ENCODE measurements at places on chromosomes 5 and 9.

DNA sequence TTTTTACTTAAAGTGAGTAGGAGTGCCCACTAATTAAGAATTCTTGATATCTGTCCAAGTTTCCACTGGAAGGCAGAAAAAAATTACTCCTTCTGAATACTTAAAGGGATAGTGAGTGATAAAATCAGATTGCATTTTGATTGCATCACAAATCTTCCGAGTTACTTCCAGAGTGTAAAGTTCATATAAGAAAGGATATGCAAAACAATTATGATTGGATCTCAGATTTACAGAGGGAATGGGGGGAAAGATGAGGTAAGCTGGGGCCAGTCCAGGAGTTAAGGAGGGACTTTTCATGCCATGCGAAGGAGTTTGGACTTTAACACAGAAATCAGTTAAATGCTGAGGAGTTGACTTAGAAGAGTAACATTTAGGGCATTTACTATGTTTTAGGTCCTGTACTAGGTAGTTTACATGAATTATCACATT, 9.3 kb upstream of the RNF145 start:
- no peak for DNase-seq

DNA sequence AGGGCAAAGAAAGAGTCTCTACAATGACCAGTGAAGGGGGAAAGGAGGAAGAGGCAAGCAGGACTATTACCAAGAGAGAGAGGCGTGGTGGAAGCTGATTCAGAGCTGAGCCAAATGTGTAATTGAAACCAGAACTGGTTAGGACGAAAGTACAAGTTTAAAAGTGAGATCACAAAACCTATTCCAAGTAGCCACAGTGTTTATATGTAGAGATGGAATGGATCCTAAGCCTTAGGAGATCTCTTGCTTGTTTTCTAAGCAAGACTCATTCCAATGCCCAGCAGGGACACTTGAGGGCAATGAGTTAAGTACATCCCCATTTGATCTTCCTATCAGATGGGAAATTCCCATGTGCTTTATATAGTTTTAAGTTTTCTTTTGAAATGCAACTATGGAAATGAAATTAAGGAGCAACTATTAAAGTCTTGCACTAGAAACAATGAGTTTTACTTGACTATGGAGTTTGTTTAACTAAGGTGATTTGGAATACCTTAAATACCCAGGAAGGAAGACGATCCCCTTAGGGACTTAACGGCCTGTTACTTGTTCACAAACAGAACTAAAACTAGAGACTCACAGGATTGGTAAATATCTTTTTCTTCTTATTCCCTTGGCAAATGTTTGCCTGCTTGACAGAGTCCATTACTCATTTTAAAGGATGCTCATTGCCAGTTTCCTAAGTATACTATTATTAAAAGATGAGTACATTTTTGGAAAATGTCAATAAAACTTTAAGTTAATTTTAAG, 51.1 kb upstream of the SNX2 start:
- DNase-seq, result peak; percentile 80

DNA sequence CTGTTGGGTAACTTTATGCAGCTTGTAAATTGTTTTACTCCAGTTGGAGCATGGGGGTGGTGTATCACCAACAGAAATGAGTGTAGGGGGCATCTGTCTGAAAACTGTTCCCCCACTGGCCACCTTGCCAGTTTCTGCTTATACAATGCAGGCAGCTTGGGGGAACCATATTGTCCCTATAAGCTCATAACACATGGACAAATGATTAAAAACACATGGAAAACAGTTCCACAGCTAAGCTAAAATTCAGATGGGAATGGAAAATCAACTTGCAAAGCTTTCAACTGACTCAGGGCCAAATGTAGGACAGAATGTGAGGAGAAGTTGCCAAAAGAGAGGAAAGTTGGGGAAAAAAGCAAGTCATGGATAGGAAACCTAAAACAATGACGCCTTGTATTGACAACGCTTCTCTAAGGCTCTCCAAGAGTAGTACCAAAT, 7.9 kb upstream of the CER1 start:
- peak; percentile 98 for DNase-seq

GRCh38 chr5:140261403-140262171, 41.3 kb downstream of the PFDN1 start:
- DNase-seq, result no peak

GRCh38 chr9:127829205-127829906, 25.1 kb downstream of the ENG start:
- DNase-seq, result no peak

- DNase-seq, result no peak
Measured at GRCh38 chr9:130207241-130207992, 35.2 kb downstream of the NCS1 start.

DNA sequence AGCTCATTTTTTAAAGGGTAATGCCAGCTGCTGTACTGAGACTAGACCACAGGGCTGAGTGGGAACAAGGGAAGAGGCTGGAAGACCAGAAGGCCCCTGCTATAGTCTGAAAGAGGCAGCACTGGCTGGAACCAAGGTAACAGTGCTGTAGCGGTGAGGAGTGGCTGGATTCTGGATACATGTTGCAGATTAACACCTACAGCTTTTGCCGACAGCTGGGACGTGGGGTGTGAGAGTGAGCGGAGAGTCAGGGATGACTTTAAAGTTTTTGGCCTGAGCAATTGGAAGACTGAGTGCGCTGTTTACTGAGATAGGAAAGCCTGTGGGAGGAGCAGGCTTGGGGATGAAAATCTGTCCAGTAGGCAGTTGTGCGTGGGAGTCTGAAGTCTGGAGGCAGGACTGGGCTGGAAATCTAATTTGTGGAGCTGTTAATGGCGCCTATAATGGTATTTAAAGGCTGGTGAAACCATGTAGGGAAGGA, 26.5 kb downstream of the AQP7 start:
- no peak for DNase-seq

DNA sequence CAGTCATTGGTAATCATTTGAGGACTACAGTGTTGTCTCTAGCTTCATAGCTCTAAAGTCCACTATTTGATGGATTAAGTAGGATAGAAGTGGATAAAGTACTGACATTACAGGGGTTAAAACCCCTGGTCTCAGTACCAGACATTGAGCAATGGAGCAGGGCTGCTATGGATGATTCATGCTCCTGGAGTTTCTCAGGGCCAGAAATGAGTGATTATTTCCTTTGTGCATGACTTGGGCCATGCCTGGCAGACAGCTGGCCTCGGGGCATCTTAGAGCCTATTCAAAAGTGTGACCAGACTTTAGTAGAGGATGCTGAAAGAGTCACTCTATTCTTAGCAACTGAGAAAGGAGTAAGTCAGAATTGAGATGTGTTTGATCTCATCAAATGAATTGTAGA, 350.7 kb upstream of the TLE4 start:
- DNase-seq, result no peak

DNA sequence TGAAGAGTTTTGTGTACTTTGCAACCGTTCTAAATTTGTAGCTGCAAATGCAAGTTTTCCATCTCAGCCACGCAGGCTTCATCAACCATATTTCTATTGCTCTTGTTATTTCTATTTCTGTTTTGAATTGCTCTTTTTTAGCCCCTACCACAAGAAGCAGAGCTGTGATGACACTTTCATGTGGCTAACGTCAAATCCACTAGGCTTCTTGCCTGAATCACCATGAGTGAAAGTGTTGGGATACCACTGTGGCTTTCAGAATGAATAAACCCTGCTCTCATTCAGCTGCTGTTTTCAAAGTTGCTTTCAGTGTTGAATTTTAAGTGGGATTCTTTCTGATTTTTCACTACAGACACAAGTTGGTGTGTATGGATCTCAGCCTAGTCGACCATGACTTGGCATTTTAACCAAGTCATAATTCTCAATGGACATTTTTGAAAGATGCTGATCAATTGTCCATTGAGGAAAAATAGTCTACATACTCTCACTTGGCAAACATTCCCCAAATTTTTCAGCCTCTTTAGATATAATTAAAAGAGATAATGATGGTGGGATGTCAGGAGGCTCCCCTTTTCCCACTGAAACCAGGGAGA, 41.0 kb upstream of the MTAP start:
- DNase-seq, result no peak

DNA sequence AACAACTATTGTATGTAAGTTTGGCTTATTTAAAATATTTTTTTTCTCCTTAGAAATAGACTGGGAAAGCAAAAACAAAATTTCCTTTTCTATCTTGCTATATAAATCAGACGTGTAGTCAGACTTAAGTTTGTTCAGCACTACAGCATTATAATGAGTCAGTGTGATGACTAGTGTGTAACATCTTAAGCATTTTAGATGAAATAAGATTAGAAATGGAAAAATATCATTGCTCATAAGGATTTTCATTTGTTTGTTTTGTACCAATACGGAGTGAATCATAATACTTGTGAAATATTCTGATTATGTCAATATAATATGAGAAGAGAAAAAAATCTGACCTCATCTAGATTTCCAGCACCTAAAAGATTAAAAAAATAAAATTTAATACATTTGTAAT, 64.7 kb upstream of the RICTOR start:
- DNase-seq, result no peak

DNA sequence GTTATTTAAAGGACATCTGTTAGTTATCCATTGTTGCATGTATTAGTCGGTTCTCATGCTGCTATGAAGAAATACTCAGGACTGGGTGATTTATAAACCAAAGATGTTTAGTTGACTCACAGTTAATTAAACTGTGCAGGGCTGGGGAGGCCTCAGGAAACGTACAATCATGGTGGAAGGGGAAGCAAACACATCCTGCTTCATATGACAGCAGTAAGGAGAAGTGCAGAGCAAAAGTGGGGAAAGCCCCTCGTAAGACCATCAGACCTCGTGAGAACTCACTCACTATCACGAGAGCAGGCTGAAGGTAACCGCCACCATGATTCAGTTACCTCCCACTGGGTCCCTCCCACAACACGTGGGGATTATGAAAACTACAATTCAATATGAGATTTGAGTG, 2064.1 kb downstream of the MAT2B start:
- DNase-seq, result no peak

DNA sequence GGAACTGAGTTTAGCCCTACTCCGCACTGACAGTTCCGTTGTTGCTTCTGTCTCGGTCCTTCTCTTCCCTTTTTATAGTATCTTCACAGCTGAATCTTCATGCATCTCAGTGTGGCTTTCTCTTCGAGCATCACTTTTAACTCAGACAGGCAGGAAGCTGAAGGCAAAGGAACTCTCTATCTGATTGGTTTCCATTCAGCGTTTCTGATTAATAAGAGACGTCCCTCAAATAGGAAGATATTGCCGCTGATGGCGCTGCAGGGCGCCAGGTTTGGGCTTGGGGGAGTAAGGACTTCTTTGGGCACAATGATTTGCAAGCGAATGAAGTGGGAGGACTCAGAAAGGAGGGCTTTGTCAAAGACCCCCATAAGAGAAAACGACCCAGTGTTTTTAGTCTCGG, at the start of gene CDH9:
Gene CDH9, minus strand, starts transcription at position 111 of the 400 bp plus-strand sequence. CDS start 50,253 bp downstream, outside the sequence.
- peak; percentile 0 for DNase-seq

GRCh38 chr5:146754621-146755020, 123.9 kb downstream of the PPP2R2B start:
- no peak for DNase-seq

- DNase-seq, result no peak
Measured at GRCh38 chr5:54673523-54674225, 156.1 kb downstream of the SNX18 start.

DNA sequence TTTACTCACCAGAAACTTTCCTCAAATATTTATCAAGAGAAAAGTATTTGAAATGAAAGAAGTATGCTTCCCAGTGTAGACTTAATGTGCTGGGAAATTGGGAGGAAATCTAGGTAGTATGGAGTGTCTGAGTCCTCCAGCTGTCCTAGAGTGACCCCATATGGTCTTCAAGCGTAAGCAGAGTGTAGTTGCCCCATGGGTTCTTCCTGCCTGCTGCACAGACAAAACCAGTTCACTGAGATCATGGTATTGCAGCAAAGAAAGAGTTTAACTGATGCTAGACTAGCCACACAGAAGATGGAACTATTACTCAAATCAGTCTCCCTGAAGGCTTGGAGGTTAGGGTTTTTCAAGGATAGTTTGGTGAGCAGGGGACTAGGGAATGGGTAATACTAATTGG, 114.9 kb upstream of the PRLR start:
- DNase-seq, result no peak

- DNase-seq, result no peak
Measured at GRCh38 chr9:18834740-18835361, 198.2 kb downstream of the SAXO1 start.

DNA sequence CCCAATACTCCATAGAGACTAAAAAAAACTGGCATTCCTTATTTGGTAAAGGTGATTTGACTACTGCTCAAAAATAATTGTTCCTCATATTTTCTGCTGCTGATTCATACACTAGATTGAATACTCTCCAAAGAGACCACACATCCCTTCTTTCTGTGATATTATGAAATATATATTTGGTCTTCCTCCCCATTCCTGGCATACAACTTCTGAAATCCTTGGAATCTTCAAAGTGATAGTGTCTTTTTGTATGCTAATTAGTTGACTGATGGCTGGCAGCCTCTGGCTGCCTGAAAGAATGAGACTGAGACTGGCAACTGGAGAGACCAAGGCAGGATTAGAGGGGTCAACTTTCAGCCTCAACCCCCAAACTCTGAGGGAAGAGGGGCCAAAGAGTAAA, 348.0 kb upstream of the RFX3 start:
- no peak for DNase-seq

- DNase-seq, result no peak
Measured at GRCh38 chr5:160250826-160251225, 21.5 kb downstream of the FABP6 start.

DNA sequence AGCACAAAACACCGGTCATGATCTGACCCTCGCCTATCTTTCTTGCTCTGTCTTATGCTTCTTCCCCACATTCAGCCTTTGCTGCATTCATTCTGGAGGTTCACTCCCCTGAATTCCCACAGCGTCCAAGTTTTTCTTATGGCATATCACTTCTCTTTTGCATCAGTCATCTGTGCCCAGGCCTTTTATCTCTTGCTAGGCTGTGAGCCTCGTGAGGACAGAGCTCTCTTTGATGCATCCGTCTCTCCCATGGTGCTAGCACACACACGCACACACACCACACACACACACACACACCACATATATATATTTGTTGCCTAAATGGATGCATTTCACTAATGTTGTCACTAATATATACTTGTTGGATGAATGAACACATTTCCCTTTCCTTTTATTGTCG, 45.8 kb upstream of the ATG10 start:
- DNase-seq, result no peak

- no peak for DNase-seq
Measured at GRCh38 chr9:78319197-78320029, 22.5 kb downstream of the PSAT1 start.

DNA sequence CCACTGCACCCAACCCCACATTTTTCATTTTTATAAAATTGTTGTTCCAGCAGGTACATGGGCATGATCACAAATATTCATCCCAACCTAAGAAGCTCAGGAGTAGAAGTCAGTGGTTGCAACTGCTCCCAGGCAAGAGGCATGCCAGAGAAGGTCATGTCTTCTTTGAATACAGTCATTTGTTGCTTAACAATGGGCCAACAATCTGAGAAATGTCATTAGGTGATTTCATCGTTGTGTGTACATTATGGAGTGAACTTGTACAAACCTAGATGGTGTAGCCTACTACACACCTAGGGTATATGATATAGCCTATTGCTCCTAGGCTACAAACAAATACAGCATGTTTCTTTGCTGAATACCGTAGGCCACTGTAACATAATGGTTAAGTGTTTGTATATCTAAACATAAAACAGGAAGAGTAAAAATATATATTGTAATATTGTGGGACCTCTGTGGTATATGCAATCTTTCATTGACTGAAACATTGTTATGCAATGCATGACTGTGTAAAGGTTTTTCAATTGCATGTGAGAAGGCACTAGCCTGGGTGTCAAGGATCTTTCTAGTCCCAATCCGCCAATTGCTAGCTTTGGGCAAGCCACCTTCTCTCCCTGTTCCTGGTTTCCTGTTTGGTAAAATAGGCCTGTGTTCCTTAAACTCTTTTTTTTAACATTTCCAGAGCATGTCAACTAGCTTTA, 27.6 kb downstream of the ATP10B start:
- no peak for DNase-seq

GRCh38 chr9:111253742-111254437, 76.1 kb downstream of the OR2K2 start:
- DNase-seq, result no peak
